ENCODE measurements at places on chromosomes 13 and 19. TPM values are rescaled to one million over a fixed set of nuclear protein-coding genes. Genes with fewer than 3 reads are reported as not detected.

PRX gene
- total RNA-seq, result 1.5 TPM

- no peaks in the 10 kb centered on the region for H3K27me3 ChIP-seq
- no peak for DNase-seq
- H3K4me3 ChIP-seq, result no peak overlapping the region
- no peak overlapping the region for H3K27ac ChIP-seq
Observed at GRCh38 chr19:35306473-35307246, 14.7 kb downstream of the MAG start.

DNA sequence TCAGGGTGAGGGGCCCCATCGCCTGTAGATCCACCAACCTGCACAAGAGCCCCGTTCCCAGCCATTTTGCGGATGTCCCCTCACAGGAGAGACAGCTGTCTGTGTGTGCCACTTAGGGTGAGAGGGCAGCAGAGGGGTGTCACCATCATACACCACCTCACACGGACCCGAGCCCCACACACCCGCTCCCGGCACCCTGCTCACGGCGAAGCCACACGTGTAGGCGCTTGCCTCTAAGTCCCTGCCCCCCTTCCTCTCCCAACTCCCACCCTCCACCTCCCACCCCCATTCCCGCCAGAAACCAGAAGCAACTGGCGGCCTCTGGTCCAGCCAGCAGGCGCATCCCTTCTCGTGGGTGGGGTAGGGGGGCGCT is 4.0 kb upstream of the DPF1 start:
- no peaks in the 10 kb centered on the region for H3K36me3 ChIP-seq
- DNase-seq, result no peak
- no peak overlapping the region for H3K4me3 ChIP-seq
- peaks cover 33% of the 10 kb centered on the region for H3K4me1 ChIP-seq

- H3K27ac ChIP-seq, result no peak overlapping the region
- no peak for DNase-seq
- no peaks in the 10 kb centered on the region for H3K4me1 ChIP-seq
Observed at GRCh38 chr19:34067861-34068271, 104.4 kb upstream of the LSM14A start.

- no peak overlapping the region for H3K4me3 ChIP-seq
- no peaks in the 10 kb centered on the region for H3K4me1 ChIP-seq
- no peaks in the 10 kb centered on the region for H3K27me3 ChIP-seq
- no peak for DNase-seq
- no peaks in the 10 kb centered on the region for H3K36me3 ChIP-seq
- H3K27ac ChIP-seq, result no peak overlapping the region
Observed at GRCh38 chr13:59673286-59673685, 490.4 kb downstream of the DIAPH3 start.
